Glomerular endothelial cell (primary cell): ENCODE measurements at places on chromosomes 2 and 18. TPM values are rescaled to one million over a fixed set of nuclear protein-coding genes. Genes with fewer than 3 reads are reported as not detected.

- no peak for DNase-seq
Observed at GRCh38 chr2:157421964-157422363, 21.9 kb downstream of the CYTIP start.

DNA sequence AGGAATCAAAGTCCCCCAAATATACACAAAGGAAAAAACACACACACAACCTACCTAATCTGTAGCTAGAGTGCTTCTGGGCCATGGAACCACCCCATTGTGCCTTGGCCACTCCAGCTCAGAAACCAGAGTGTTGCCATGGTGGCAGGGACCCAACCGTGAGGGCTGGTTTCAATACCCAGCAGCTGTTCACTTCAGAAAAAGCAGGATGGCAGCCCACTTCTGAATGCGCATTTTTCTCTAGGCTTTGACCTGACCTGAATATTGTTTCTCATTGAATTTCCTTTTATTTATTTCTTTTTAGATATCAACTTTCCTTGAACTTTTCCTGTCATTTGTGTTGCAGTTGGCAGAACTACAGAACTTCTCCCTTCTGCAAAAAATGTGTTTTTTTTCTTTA is 43.0 kb upstream of the EHBP1 start:
- DNase-seq, result no peak

DNA sequence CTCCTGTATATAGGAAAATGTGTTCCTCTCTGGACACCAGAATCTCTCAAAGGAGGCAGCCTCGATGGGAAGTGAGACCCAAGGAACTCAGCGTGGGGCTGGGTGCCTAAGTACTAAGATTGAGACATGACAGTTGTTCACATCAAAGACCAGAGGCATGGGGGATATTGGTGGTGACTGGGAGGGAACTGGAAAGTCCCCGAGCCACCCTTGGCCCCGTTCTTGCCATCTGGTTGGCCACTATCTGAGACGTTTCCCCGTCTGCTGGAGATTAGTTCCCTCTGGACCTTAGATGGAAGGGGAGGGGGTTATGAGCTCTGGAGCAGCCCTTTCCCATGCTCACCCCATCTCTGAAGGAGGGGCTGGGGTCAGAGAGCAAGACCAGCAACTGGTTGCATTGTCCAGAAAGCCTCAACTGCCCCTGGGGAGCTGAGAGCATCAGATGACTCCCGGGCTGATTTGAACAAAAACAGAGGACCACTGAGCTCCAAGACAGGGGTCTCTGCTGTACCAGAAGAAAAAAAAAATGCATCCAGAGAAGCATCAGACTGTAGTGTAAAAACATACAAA is 11.8 kb downstream of the FBLN7 start:
- no peak for DNase-seq

- DNase-seq, result peak; percentile 41
Observed at GRCh38 chr2:38509314-38509946, 93.3 kb downstream of the HNRNPLL start.

DNA sequence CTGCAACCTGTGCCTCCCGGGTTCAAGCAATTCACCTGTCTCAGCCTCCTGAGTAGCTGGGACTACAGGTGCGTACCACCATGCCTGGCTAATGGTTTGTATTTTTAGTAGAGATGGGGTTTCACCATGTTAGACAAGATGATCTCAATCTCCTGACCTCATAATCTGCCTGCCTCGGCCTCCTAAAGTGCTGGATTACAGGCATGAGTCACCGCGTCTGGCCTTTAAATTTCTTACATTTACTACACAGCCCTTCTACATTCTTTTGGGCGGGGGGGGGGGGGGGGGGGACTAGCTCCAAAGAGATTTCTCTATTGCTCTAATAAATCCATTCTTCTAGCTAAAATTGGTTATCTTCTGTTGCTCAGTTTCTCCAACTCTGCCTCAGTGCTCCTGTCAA is 964.9 kb upstream of the ACVR2A start:
- no peak for DNase-seq

- DNase-seq, result no peak
Observed at GRCh38 chr2:121173806-121174205, 111.2 kb downstream of the TFCP2L1 start.

Gene VWC2L
- total RNA-seq, result not detected in 2 replicates

Gene CNTNAP5
- not detected in 2 replicates for total RNA-seq
